Brain pericyte (primary cell): ENCODE measurements at places on chromosomes 1 and 21.

GRCh38 chr1:190373705-190374336 is 103.8 kb downstream of the BRINP3 start:
- no peak for DNase-seq

DNA sequence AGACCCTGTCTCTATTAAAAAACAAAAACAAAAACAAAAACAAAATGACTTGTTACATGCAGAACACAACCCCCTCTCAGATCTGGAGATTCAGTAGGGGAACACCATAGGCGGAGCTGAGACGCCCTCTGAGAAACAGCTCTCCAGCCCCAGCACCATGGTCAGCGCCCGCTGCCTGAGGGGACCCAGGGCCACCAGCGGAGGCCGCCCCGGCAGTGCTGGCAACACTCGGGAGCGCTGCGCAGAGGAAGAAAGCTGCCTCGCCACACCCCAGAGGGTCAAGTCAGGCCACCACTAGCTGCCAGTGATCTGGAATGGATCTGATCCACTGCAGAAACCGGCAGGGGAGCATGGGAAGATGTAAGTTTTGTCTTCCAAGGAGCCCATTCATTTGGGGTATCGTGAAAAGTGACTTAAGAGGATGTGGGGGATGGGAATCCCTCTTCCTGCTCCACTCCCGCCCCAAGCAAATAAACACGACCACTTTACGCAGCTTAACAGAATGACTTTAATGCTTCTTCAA is 3.1 kb downstream of the ACTA1 start:
- no peak for DNase-seq

- no peak for DNase-seq
Measured at GRCh38 chr1:115164940-115165705, 75.8 kb upstream of the TSPAN2 start.

- DNase-seq, result no peak
Measured at GRCh38 chr21:42777757-42778344, 101.5 kb downstream of the WDR4 start.

DNA sequence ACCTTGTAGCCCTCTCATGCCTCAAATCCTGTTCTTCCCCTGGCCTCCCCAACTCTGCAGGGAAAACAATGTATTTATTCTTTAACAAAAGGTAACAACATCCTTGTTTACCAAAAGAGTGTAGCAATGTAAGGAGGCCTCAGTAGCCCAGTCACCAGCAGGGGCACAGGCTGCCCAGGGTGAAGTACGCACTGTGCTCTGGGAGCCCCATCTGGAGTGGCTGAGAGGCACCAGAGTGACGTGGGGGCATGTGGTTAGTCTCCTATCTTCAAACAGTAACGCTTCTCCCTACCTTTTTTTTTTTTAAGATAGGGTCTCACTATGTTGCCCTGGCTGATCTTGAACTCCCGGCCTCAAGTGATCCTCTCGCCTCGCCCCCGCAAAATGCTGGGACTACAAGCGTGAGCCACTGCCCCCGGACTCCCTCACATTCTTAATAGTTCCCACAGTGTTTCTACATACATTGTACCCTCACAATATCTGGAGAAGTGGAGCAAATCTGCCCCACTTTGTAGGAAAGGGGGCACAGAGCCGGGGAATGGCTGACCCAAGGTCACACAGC is 51.3 kb upstream of the ECE1 start:
- DNase-seq, result no peak

GRCh38 chr1:209989525-209989924 is 51.5 kb downstream of the SYT14 start:
- no peak for DNase-seq

- no peak for DNase-seq
Measured at GRCh38 chr1:60343736-60344135, 270.2 kb upstream of the C1orf87 start.

DNA sequence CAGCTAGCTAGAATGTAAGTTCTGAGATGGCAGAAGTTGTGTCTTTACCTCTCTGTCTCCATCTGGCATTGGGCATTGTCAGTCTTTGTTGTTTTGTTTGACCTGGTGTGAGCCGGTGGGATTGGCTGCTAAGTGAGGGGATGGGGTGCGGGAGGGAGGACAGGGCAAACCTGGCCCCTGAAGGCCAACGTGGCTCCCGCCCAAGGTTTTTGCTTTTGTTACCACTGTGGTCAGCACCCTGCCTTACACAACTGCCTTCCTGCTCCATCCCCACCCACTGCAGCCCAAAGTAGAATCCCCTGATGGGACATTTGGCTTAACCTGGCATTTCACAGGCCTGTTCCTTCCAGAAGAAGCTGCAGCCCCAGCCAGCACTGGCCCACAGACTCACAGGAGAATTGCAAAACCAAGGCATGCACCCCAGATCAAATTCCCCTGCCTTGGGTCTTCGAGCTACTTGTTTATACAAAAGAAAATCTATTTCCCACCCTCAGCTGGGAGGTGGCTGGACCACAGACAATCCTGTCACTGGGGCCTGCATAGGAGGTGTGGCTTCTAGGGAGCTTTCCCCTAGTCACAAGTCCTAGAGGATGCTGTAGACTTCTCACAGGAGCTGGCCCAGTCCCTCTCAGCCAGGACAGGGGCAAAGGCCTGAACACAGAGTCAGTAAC is 147.5 kb downstream of the TRABD2B start:
- no peak for DNase-seq

DNA sequence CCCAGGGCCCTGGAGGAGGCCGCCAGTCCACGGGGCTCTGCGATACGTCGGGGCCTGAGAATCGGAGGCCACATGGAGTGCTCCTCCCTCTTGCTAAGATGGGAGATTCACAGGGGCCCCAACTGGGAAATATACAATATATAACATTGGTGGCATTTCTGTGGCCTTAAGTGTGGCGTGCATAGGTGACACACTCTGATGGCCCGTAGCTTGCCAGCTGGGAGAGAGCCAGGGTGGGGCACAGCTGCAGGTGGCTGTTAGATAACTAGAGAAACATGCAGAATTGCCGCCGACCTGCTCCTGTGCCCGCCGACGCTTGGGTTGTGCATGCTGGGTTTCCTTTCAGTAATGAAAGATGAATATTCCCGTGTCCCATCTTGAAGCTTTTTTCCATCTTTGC is 30.1 kb downstream of the UMODL1 start:
- DNase-seq, result no peak

DNA sequence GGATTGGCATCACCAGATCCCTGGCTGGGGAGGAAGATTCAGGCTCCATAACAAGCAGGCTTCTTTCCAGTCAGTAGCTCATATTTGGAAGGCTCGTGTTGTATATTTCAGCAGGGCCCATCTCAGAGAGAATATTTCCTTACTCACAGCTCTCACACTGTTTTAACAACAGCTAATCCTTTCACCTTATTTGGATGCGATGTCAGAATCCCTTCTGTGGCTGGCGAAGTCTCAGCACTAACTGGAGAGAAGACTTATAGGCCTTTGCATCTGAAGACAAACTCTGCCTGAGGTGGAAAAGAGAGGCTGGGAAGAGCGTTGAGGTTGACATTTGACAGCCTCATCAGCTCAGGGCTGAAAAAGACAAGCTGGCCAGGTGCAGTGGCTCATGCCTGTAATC is 47.2 kb upstream of the CAPZB start:
- DNase-seq, result no peak

DNA sequence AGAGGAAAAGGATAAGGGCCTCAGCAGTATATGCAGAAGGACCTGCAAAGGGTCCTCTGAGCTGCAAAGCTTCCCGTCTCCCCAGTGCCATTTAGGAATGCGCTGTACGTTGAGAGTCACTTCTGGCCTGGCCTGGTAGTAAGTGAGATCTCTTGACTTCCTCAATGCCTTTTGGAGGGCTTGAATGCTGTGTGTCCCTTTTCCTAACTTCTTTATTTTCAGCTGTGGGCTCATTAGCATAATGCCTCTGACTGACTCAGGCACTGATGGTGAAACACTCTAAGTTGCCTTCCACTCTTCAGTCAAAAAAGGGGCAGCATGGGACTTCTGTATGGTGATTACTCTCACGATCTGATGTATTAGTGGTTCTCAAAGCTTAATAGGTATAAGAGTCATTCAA is 49.9 kb downstream of the XCL1 start:
- no peak for DNase-seq

- no peak for DNase-seq
Measured at GRCh38 chr1:165036403-165036802, 320.1 kb downstream of the LMX1A start.

GRCh38 chr1:8661185-8662110 is 156.0 kb downstream of the RERE start:
- no peak for DNase-seq

DNA sequence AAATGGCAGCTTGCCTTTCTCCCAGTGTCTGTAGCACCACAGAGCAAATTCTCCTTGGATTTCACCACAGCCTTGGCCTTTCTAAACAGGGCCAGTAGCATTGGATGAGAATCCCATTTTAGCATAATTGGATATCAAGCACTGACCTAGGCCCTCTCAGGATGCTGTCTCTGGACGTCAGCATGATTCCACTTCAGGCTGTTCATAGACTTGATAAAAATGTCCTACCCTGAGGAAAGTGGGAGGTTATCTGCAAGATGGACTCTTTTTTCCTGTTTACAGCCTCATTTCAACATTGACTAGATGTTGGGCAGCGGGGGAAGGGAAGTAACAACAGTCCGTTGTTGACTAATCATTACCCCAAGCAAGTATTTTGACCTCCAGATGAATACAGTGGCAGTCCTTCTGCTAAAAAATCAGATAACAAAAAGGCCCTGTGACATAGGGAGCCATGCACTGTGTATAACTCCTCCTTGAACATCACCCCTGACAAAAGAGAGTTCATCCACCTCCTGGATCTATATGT is 5.2 kb downstream of the NPL start:
- no peak for DNase-seq

DNA sequence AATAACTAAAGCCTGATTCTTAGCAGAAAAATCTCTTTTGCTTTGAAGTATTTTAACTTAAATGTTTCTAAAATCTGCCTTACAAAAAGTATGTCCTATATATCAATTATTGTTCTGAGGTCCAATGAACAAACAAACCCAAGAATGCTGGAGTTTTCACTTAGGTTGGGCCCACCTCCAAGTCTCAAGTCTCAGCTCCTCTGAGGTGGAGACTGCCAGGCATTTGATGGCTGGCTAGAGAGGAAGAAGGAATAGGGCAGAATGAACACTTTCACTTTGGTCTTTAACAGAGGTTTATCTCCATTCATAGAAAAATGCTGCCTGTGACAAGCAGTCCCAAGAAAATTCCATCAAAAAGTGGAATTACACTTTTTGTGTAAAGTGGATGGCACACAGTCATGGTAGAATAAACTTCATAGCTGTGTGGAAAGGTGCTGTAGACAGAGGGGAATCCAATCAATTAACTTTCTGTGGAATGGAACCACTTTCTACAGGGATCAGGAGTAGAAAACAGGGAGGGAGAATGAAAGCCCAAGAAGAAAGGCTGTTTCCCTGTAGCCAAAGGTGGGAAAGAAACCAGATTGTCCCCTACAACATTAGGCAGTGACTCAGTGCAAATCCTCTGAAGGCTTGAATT is 349.4 kb upstream of the RUNX1 start:
- no peak for DNase-seq

DNA sequence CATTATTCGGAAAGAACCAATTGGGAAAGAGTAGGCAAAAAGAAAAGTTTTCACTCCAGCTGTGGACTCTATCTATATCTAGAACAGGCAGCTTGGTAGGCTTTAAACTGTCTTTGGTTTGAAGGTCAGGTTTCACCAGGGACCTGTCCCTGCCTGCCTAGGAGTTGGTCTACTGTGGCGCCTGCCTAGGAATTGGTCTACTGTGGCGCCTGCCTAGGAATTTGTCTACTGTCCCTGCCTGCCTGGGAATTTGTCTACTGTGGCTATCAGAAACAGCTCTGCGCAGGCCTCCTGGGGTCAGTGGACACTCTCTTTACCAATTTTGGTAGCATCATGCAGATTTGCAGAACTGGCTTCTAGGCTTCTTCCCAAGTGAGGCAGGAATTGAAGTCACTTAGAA is 13.8 kb downstream of the USP25 start:
- no peak for DNase-seq

GRCh38 chr1:242770366-242770765 is 245.9 kb upstream of the PLD5 start:
- DNase-seq, result no peak

- no peak for DNase-seq
Measured at GRCh38 chr1:242427519-242427918, 97.0 kb downstream of the PLD5 start.

DNA sequence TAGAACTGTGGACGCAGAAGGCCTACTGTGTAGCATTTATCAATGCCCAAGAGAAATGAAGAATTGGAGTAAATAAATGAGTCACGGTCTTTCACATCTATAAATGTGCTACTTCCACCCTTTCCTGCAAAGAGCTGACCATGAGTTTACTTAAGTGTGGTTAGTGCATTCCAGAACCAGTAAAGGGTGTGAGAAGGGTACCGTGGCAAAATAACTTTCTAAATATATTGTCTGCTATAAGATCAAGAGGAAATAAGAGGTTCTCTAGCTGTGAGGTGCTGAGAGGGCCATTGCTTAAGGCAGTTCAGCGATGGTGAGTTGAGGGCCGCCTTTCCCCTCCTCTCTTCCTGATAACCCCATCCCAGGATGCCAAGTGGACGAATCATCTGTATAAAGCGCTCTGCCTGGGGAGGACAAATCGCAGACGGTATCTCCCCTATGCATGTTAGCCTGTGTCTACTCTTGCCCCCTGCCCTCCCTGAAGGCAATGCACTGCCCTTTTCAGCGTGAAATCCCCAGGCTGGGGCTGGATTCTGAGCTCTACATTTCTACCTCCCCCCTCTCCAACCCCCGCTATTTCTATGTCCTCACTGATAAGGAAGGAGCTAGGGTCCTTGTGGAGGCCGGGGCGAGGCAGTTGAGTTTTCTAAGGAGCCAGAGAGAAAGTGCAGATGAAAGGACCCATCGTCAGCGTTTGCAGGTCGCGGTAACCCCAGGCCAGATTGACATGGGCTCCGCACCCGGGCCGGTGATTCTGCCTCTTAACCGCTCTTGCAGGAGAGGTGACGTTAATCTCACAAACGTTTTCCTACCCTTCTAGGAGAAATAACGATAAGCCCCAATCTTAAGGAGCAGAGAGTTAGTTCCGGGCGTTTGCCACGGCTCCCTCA is 1.5 kb upstream of the NCAM2 start:
- no peak for DNase-seq

- no peak for DNase-seq
Measured at GRCh38 chr1:218165701-218166114, 119.4 kb upstream of the RRP15 start.

- DNase-seq, result no peak
Measured at GRCh38 chr1:21781815-21782348, 1.1 kb downstream of the USP48 start.

- DNase-seq, result no peak
Measured at GRCh38 chr1:91948501-91949355, 473 bp upstream of the BRDT start.

DNA sequence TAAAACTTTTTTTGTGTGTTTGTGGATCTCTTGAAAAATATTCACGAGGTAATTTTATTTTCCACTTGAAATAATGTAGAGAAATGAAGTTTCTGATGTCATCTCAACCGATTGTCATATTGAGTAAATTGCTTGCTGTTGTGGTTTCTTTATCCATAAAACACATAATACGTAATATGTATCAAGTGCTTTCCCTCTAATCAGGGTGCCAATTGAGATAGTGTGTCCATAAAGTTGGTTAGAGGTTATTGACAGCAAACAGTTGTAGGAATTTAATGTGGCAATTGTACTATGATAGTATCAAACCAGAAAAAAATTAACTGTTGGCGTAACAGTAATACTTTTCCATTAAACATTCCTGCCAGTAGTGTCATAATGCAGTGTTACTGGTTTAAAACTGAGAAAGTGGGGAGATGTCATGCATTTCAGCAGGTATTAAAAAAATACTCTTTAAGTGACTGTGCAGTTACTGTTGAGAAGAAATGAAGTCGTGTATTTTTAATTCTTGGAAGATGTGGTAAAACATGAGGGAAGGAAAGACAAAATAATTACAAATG is 38.3 kb downstream of the USP25 start:
- no peak for DNase-seq
